GM12892 (cell line): ENCODE measurements at places on chromosomes 2 and 18.

- DNase-seq = no peak
Observed at GRCh38 chr2:2926858-2927175, 450.8 kb downstream of the EIPR1 start.

DNA sequence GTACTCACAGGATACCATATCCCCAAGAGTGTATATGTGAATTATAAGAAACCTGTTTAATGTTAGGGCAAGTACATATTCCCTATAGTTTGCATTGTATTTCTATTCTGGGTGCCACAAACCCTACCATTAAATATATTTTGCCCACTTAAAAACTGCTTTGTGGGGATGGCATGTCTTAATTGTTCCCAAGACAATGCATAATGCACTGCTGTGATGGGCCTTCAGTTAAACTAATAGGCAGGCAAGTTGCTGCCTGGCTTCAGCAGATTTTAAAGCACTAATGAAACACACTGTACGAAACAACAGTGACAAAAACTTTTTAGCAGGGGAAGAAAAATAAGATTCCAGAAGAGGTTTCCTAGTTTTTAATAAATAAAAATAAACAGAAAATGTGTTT is 104.8 kb upstream of the VRK2 start:
- no peak for DNase-seq

- DNase-seq = no peak
Observed at GRCh38 chr2:191432121-191432520, 186.9 kb downstream of the MYO1B start.

GRCh38 chr2:26279886-26280285 is 35.1 kb downstream of the HADHB start:
- no peak for DNase-seq

- DNase-seq = no peak
Observed at GRCh38 chr2:128394007-128394730, 75.5 kb upstream of the HS6ST1 start.

GRCh38 chr2:140491876-140492275 is 1638.9 kb downstream of the LRP1B start:
- DNase-seq = no peak

- DNase-seq = no peak
Observed at GRCh38 chr18:3472681-3473544, 22.9 kb downstream of the TGIF1 start.

DNA sequence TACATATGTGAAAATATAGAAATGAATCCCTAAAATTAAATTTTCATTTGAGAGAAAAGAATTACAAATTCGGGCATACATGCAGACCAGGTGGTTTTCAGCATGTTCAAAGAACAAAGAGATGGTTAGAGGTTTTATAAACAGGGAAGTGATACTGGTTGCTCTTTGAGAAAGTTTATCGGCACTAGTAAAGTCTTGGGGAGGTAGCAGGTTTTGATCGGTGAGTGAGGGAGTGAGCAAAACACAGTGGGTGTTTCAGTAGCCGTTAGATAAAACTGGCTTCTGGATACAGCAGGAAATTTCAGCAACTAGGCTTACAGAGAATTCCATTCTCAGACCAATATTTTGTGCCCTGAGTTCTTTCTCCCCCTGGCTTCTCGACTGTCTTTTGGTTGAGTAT is 51.1 kb downstream of the DSC3 start:
- DNase-seq = no peak

DNA sequence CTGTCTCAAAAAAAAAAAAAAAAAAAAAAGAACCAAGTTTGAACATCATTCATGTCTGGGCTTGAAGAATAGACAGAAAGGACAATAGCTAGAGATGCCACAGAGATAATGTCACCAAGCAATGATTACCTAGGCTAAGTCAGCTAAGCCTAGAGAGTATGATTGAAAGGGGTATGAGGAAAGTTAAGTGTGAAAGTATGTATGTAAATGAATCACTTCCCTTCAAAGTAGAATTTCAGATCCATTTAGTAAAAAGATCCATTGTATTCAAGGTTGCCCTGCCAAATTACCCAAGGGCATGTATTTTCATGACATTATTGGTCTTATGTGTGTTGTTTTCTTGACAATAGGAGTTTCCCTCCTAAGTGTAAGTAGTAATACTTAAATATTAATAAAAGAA is 34.1 kb upstream of the SLC39A10 start:
- DNase-seq = no peak

DNA sequence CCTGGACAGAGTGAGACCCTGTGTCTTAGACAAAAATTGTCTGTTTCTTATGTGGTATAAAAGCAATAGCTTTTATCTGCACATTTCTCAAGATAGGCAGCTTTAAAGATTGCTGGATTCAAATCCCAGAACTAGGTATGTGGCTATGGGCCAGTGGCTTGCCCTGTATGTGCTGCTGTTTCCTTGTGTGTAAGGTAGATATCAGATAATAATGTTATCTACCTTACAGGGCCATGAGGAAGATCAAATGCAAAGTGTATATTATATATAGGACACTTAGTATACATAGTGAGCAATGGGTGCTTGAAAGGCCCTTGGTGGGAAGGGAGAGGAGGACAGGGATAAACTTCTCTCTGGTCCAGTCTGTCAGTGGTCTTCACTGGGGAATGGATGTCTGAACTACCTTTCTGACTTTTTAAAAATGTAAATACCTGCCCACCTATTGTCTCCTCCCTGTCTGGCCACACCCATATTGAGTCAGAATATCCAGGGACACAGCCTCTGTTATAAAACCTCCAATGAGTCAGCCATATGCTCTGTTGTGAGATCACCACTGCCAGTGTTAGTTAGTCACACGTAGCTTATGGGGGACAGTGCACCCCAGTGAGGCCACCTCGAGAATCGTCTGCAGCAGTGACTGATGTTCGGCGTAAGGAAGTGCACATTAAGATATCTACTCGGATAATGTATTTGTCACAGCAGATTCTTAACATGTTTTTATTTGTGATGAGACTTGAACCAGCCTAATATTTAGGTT is 383.4 kb downstream of the PTPRM start:
- no peak for DNase-seq

GRCh38 chr2:197293252-197294007 is 17.1 kb downstream of the ANKRD44 start:
- DNase-seq = no peak

GRCh38 chr18:74806700-74807416 is 209.2 kb downstream of the ZNF407 start:
- DNase-seq = peak; percentile 19

DNA sequence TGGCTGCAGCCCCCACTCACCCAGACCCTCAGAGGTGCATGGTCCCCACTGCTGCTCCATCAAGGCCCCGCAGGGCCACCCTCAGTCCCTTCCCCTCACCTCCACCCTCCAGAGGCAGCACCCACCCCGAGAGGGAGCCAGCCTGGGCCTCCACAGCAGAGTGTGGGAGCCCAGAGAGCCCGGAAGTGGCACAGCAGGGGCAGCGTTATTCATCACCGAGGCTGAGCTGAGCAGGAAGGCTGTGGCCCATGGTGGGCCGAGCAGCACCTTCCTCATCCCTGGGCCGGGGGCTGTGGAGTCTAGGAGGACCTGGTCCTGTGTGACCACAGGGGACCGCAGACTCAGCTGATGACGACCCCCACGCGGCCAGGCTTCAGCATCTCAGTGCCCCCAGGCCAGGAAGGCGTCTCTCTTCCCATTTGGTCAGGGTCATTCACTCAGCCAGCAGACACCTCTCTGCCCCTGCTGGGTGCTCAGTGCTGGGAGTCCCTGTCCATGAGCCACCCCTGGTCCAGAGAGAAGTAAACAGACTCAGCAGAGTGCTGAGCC is 258.1 kb downstream of the ATAD2B start:
- DNase-seq = no peak

DNA sequence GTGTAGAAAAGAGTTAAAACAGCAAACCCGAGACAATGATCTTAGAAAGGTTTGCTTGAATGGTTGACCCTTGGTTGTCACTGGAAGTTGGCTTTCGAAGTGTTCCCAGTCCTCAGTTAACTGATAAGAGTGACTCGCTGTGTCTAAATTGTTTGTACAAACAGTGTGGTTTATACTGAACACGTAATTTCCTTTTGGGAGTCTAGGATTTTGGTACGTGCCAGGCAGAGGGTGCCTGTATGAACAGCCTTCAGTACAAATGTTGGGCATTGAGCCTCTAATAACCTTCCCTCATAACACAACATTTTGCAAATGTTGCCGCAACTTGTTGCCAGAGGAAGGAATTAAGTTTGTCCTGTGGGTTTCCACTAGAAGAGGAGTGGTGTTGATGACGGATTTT is 95.8 kb upstream of the DPP10 start:
- no peak for DNase-seq
